ENCODE measurements at places on chromosomes 3 and 15.
A peak's percentile ranks its signal among the peaks of the same experiment; 100 is the strongest.

GRCh38 chr3:79337798-79338197 is 430.0 kb downstream of the ROBO1 start:
- no peak for DNase-seq

DNA sequence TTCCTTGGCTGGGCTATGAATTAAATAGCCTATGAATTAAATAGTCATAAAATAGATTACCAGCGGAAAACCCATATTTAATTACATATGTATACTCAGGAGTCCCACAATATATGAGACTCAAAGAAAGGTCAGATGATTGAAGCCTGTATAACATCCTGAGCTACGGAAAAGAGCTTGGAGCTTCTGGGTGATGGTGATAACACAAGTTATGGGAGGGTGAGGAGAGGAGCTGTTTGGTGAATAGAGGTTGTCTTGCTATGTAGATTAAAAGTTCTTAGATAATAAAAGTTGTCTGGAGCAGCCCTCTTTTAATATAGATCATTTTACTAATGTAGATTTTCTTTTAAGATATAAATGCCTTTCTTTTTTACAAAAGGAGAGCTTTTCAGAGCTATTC is 1.8 kb downstream of the PML start:
- no peak for DNase-seq

- no peak for DNase-seq
Measured at GRCh38 chr3:1943395-1944118, 155.1 kb upstream of the CNTN4 start.

- no peak for DNase-seq
Measured at GRCh38 chr3:73556520-73557372, 68.0 kb downstream of the PDZRN3 start.

- no peak for DNase-seq
Measured at GRCh38 chr3:156341831-156342416, 213.0 kb downstream of the SSR3 start.

DNA sequence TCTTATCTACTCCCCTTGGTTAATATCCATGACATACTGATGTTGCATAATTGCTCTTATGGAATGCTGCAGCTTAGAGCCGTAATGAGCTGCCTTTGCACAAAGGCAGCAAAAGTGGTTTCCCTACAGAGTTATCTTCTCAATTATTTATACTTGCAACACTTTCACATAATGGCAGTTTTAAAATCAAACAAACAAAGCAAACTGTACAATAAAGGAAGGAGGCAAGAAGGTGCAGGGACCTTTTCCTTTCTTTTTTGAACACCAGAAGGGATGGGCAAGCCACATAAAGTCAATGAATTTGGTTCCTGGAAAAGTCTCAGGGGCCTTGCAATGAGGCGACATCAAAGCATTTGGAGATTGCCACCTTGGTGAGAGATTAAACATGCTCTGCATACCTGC is 188.0 kb downstream of the MEIS2 start:
- DNase-seq: no peak

- DNase-seq: no peak
Measured at GRCh38 chr15:22228101-22228762, 147.9 kb downstream of the OR4M2 start.

GRCh38 chr3:177345049-177345972 is 148.0 kb upstream of the TBL1XR1 start:
- peak; percentile 95 for DNase-seq

DNA sequence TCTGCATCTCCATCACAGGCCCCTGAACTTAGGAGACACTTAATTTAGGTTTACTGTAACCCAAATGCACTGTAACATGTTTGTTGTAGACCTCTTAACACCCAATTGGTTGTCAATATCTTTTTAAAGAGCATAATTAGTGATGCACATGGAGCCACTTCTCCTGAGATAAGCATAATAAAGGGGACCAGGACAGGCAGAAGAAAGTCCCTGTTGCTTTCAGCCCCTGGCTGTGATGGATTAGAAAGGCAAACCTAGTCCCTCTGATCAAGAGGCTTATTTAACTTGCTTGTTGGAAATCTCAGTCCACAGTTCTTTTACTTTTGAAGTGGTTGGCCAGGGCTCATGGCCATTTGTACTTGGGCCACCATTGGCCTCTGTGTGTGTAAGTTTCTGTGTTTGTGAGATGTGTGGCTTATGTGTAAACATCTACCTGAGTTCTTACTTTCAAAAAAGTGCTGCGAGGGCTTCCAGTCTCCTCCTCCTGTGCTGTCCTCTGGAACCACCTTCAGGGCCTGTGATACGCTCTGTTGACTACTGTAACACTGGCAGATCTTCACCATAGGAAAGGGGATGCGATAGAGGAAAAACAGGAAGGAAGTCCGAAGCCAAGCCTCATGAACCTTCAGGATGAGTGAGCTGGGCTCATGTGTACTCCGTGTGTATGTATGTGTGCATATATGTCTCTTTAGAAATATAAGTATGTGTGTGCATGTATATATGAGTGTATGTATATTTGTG is 136.2 kb downstream of the EPHB1 start:
- DNase-seq: no peak

GRCh38 chr15:32723171-32723948 is 5.6 kb downstream of the GREM1 start:
- no peak for DNase-seq

Data from fibroblast of the conjunctiva (primary cell).